Mesothelial cell of epicardium (in vitro differentiated cells): ENCODE measurements at places on chromosomes 5 and 9.
A peak's percentile ranks its signal among the peaks of the same experiment; 100 is the strongest.

DNA sequence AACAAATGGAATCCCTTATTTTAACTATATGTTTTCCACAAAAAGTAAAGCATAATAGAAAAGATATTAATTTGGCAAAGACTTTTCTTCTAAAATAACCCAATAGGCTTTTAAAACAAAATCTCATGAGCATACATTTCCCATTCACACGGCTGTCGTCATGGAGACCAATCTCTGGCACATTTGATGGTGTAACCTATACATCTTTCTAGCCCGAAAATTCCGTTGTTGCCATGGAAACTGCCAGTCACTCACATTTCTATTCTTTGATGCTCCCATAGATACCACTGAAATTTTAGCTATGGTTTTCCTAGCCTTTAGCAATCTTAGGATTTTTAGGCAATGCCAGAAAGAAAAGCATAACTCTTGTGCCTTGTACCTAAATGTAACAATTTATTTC is 262.9 kb upstream of the TRPM3 start:
- DNase-seq: no peak

DNA sequence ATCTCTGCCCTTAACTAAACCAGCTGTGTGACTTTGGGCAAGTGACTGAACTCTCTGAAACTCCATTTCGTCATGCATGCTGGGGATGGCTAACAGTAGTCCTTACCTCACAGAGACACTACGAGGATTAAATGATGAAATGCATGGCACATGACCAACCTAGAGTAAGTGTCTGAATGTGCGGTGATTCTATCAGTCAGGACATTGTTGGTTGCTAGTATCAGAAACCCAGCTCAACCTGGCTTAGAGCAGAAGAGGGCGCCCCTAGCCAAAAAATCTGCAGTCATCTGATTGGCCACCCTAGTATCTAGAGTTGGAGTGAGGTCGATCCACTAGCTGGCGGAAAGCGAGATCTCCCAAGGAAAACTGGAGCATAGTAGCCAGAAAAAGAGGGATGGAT is 25.2 kb downstream of the NEURL1B start:
- no peak for DNase-seq

- DNase-seq: no peak
These were observed 163.5 kb downstream of the C9orf50 start for GRCh38 chr9:129457325-129457779.

DNA sequence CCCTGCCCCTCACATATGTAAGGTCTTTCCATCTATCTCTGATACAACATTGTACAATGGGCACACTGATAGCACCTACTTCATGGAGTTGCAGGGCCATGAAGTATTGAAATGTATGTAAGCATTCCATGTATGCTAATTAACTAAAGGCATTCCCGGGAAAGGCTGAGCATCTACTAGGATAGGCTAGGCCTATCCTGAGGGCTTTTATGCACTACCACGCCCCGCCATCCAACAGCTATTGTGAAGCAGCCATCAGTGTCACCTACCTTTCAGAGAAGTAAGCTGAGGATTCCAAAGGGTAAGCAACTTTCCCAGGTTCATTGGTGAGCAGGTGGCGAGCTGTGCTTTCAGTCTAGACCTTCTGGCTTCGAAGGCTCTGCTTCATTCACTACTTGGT is 47.6 kb downstream of the NSG2 start:
- no peak for DNase-seq

DNA sequence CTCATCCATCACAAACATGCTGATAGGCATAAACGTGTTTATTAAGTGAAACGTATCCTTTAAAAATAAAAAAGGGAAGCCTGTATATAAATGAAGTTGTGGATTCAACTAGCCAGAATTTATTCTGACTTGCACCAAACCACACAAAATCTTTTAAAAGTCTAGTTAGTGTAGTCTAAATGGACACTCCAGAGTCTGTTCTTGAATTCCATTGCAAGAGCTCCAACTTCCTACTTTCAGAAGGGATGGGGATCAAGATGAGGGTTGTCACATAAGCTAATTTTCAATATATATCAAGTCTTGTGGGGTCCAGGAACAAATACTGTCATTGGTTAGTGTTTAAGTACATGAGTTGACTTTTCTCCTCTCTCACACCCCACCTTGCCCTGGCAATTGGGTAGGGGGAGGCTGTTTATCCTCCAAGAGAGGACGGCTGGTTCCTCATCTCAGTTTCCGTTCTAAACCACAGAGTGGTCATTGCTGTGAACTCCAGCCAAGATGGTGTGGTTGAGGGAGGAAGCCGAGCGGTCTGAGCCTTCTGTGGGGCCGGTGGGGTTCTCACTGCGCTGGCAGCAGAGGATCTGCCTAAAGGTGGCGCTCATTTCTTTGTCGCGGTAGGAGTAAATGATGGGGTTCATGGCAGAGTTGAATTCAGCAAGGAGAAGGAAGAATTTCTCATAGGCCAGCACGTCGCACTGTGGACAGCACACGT is 163.2 kb downstream of the LPAR1 start:
- DNase-seq: no peak

DNA sequence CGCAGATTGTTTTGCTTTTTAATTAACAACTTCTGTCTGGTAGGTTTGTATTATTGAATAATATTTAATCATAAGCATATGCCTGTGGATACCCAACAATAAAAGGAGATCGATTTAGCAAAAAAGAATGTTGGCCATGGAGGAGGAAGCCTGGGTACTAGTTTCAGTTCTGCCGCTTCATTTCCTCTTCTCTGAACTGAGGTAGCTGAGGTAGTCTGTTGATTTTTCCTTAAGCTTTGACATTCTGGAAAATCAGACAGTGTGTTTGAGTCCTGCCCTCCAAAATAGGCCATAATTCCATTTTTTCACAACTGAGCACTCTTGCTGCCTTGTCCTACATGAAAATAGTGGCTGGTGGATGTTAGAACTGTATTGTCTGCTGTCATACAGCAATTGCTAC is 6.0 kb upstream of the GPR21 start:
- no peak for DNase-seq

GRCh38 chr5:138949223-138949574 is 74.1 kb upstream of the LRRTM2 start:
- no peak for DNase-seq

DNA sequence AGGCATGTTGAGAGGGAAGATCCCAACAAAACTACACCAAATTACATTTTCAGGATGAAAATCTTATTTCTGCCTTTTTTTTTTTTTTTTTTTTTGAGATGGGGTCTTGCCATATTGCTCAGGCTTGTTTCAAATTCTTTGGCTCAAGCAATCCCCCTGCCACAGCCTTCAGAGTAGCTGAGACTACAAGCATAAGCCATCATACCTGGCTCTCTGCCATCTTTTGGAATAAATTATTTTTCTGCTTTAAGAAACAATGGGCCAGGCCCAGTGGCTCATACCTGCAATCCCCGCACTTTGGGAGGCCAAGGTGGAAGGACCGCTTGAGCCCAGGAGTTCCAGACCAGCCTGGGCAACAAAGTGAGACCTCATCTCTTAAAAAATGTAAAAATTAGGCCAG is 14.3 kb downstream of the AFF4 start:
- DNase-seq: no peak

- DNase-seq: no peak
These were observed 308.9 kb upstream of the MPDZ start for GRCh38 chr9:13588151-13589033.

DNA sequence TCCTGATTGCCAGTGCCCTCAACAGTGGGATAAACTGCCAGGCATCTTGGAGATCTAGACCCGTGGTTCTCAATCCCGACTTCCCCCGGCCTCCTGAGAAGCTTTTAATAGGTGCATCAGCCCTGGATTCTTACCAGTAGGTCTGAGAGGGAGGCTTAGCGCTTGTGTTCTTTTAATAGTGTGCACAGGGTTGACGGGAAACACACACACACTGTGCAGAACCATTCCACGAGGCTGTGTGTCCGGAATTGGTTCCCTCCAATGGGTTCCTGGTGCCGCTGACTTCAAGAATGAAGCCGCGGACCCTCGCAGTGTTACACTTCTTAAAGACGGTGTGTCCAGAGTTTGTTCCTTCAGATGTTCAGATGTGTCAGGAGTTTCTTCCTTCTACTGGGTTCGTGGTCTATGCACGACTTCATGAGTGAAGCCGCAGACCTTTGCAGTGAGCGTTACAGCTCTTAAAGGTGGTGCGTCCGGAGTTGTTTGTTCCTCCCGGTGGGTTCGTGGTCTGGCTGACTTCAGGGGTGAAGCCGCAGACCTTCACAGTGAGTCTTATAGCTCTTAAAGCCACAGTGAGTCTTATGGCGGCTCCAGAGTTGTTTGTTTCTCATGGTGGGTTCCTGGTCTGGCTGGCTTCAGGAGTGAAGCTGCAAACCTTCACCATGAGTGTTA is 46.6 kb upstream of the PRSS3 start:
- no peak for DNase-seq

- DNase-seq: no peak
These were observed 46.8 kb upstream of the ANKRD55 start for GRCh38 chr5:56279979-56280378.

DNA sequence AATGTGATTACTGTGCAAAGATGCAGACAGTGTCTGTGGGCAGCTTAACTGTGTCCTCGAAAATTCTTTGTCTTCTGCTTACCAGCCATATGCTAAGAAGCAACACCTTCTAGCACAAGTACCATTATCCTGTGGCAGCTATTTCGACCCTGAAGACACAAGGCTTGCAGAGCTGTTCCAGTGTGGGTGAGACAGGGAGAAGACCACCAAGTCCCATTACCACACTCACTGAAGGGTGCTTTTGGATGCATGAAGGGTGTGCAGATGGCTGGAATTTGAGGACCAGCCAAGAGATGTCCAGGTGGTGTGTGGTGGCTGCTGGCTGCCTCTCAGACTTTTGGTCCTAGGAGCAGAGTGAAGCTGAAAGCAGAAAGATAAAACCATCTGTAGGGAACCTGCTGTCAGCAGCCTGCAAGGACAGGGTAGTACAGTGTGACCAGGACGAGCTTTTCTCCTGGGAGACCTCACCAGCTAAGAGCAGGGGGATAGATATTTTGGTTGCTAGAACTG is 161.8 kb downstream of the ICE1 start:
- no peak for DNase-seq

- DNase-seq: peak; percentile 59
These were observed 166.1 kb downstream of the BNC2 start for GRCh38 chr9:16704116-16705110.

- no peak for DNase-seq
These were observed 318.7 kb downstream of the ASTN2 start for GRCh38 chr9:117096138-117096537.

GRCh38 chr9:9746826-9747225 is 866.0 kb downstream of the PTPRD start:
- no peak for DNase-seq

DNA sequence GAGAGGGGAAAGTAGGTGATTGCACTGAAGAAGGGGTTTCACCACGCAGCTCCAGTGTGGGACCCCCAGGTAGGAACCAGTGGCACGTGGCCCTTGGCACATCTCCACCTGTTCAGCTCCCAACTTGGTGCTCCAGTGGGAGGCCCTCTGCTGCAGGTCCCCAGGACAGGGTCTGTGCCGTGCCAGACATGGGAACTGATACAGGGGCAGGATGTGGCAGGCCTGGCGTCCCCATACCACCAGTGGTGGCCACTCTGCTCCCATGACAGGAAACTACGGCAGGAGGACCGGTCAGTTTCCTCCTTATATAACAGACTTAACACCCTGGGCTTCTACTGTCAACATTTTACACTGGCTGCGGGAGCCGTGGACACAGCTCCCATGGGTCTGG is 67.3 kb downstream of the PSMB7 start:
- DNase-seq: no peak

GRCh38 chr5:16461782-16462181 is 3.8 kb downstream of the ZNF622 start:
- DNase-seq: no peak

DNA sequence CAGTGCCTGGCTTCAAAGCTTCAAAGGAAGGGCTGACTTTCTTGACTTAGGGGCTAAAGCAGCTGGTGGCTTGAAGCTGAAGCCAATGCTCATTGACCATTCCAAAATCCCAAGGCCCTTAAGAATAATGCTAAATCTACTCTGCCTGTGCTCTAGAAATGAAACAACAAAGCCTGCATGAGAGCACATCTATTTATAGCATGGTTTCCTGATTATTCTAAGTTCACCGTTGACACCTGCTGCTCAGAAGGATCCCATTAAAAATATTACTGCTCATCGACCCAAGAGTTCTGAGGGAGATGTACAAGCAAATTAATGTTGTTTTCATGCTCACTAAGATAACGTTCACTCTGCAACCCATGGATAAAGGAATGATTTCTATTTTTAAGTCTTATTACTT is 6.7 kb downstream of the TMEM174 start:
- DNase-seq: no peak

DNA sequence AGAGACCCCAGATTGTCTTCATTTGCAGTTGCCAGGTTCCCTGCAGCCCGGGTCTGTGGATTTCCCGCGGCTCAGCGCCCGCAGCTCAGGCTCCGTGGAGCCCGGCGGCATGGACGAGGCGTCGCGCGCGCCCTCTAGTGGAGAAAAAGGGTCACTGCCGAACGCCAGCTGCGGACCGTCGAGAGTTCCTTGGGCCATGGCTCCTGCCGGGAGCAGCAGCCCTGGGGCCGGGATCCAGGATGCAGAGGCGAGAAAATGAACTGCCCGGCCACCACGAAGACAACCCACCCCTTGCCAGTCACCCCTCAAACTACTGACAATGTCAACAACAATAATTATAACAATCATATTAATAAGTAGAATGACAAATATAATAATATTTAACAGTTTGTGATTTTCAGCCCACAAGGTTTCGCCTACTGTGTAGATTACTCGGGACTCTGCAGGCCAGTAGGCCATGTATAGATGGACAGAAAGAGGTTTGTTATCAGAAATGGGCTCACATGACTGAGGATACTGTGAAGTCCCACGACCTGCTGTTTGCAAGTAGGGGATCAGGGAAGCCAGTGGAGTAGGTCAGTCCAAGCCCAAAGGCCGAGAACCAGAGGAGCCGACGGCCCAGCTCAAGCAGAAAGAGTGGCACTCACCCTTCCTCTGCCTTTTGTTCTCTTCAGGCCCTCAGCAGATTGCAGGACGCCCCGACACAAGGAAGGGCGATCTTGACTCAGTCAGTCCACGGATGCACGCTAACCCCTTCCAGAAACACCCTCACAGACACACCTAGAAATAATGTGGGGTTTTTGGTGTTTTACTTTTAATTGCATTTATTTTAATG is 43.1 kb downstream of the BOD1 start:
- peak; percentile 60 for DNase-seq

- DNase-seq: no peak
These were observed 49.6 kb upstream of the ABCA1 start for GRCh38 chr9:104977580-104977979.

- no peak for DNase-seq
These were observed 299.6 kb downstream of the FBXL7 start for GRCh38 chr5:15799612-15800011.

DNA sequence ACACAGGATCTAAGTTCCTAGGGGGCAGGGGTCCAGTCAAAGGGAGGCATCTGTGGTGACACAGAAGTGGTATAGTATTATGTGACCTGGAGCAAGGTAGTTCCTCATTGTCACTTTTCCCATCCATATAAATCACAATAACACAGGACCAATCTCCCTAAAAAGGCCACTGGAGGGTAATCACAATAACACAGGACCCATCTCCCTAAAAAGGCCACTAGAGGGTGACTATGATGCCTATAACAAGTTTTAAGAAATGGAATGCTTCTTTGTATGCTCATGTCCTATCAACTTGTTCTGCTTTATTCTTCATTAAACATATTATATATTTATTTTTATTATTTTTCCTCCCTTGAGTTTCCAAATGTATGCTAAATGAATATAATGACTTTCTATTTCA is 254.6 kb downstream of the ASTN2 start:
- DNase-seq: no peak

- no peak for DNase-seq
These were observed 145.7 kb downstream of the ACER2 start for GRCh38 chr9:19554529-19554928.

GRCh38 chr9:3578786-3579185 is 53.0 kb upstream of the RFX3 start:
- DNase-seq: no peak

GRCh38 chr5:463952-464351 is 21.0 kb downstream of the EXOC3 start:
- DNase-seq: no peak
